ENCODE measurements at places on chromosomes 2 and 18.

DNA sequence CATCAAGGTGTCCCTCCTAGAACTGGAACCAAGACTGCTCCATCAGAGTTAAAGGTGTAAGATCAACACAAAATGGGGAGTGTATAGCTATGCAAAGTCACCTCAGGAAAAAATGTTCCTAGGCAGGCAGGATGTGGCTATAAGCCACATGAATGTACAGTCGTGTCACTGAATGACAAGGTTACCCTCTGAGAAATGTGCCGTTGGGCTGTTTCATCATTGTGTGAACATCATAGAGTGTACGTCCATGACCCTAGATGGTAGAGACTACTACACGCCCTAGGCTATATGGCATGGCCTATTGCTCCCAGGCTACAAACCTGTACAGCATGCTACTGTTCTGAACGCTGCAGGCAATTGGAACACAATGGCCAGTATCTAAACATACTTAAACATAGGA, 24.5 kb downstream of the TYMS start:
- no peak for DNase-seq

- DNase-seq, result no peak
Measured at GRCh38 chr2:75324861-75325284, 125.6 kb upstream of the TACR1 start.

DNA sequence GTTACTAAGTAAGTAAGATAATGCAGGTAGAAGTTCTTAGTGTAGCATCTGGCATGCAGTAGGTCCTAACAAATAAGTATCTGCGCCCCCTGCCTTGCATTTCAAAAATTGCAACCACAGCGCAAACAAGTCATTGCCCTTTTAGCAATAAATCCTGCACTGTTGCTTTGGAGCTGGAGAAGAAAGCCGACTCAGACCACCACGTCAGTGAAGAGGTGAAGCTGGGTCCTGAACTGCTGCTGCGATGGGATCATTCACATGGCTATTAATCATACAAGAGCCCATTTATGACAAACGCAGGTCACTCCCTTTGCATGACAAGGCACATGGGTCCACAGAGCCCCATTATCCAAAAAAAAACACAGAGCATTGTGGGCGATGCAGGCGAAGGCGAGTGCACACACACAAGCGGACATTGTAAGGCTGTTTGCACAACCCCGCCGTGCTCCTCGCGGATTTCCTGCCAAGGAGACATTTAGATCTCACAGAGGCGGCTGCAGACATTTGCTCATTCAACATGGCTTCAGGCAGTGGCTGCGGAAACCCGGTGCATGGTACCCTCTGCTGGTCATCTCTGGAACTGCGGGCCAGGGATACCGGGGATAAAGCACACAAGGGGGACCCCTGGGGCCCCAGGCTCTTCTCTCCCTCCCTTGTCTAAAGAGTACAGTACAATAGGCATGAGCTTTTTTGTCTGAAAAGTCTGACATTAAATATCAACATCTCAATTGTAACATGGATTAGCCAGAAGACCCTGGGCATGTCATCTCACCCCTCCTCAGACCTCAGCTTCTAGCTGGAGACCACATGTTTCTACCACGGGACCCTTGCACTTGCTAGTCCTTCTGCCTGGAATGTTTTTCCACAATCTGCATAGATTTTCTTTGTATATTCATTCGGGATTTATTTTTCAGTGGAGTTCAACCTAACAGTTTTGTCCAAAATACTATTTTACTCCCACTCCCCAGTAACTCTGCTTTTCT, 56.7 kb downstream of the CYRIA start:
- DNase-seq, result peak; percentile 79

DNA sequence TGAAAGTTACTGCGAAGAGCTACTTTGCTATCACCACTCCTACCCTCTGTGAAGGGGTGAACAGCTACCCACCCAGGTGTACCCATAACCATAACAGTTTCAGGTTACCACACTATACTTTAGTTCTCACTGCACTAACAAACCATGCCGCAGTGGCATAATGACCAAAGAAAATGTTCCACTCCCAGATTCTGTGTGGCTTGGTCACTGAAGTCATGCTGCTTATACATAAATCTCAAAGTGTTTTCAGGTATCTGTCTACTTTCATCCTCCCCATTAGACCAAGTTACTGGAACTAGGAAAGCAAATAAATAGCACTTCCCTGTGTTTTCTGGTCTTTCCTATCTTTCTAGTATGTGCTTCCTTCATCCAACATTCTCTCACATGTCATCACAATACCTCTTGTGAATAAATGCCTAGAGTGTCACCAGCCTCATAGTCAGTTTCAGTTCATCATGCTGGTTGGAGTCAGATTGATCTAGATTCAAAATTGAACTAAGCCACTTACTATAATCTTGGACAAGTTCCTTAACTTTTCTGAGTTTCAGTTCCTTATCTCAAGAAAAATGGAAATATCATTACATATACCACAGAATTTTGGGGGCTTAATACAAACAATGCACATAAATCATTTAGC, 293.6 kb downstream of the FSIP2 start:
- DNase-seq, result no peak

- no peak for DNase-seq
Measured at GRCh38 chr18:59233017-59233410, 13.1 kb downstream of the GRP start.

- no peak for DNase-seq
Measured at GRCh38 chr2:235113854-235114253, 162.0 kb downstream of the SH3BP4 start.

DNA sequence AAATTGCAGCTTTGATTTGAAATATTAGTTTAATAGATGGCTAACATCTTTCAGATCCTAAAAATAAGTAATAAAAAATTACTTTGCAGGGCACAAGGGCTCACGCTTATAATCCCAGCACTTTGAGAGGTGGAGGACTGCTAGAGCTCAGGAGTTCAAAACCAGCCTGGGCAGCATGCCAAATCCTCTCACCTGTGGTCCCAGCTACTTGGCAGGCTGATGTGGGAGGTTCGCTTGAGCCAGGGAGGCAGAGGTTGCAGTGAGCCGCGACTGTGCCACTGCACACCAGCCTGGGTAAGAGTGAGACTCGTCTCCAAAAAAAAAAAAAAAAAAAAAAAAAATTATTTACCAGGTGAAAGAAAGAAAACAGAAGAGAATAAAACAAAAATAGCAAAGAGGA, 449.8 kb downstream of the NRXN1 start:
- DNase-seq, result no peak

Data from activated CD4-positive, CD25-positive, alpha-beta regulatory T cell (primary cell).